ENCODE measurements at places on chromosomes 11 and 22.

- DNase-seq: no peak
These were observed 181.3 kb downstream of the METTL15 start for GRCh38 chr11:28289444-28289843.

GRCh38 chr22:17972385-17973191 is 51.8 kb downstream of the MICAL3 start:
- no peak for DNase-seq

GRCh38 chr11:74784234-74784633 is 35.6 kb downstream of the RNF169 start:
- DNase-seq: no peak

- DNase-seq: no peak
These were observed 110.0 kb downstream of the KIAA1671 start for GRCh38 chr22:25062386-25063085.

GRCh38 chr11:101438126-101438525 is 145.7 kb downstream of the TRPC6 start:
- DNase-seq: no peak

DNA sequence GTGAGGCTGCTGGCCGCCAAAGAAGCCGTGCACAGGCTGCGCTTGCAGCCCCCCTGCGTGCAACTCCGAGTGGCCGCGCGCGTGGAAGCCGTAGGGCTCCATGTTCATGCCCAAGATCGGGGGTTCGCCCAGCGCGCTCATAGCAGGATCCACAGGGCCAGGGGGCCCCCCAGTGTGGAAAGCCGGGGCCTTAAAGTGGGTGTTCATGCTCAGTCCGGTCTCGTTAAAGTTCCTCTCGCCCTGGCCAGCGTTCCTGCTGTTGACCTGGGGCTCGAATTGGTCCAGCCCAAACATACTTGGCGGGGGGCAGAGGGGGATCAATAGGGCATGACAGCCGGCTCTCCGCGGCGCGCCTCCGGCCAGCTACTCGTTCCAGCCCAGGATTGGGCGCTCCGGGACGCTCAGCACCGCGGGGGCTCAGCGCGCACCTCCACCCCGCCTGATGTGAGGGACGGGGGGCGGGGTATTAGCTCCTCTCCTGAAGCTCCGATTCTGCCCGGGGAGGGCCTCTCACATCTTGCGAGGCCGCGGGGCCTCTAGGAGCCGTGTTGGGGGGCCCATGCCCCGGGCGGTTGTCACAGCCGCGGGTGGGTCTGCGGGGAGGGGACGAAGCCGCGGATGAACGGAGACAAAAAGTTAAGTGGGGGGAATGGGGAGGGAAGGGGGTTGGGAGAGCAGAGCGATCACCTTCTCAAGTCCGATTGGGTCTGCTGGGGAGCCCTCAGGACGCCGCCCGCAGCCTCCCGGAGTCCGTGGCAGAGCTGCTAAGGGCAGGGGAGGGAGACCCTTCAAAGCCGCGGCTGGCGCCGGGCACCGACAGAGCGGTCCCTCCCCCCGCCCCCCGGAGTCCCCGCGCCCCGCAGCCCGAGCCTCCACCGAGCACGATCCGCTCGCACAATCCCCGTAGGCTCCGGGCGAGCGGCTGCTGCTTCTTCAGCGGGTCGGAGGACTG is 1.0 kb downstream of the MN1 start:
- DNase-seq: no peak

DNA sequence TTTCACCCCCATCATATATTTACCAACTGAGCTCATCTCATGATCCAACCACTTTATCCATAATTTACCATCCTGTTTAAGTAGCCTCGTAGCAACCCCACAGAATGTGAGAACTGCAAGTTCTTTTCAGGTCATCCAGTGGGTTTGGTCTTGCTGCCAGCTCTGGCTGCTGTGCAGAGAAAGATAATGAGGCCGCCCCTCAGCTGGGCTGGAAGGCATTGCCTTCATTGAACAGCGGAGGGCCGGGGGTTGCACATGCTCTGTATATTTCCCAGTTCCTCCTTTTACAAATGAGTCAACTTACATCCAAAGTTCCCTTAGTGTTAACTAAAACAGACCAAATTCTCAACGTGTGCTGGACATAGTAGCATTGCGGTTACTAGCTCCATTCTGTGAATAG is 96.7 kb downstream of the SYN3 start:
- no peak for DNase-seq

DNA sequence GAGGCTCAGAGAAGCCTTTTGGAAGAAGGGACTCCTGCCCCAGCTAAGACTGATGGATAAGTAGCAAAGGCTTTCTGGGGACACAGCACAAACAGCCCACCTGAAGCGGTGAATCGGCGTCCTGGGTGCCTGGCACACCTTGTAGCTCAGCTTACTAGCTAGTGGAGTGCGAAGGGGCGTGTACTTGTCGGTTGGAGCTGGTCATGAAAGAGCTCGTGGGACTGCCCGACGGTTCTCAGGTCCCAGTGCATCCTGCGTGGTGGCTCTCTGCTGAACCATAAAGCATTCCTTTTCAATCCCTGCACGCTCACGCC is 690 bp upstream of the UVRAG start:
- no peak for DNase-seq

GRCh38 chr11:77187776-77188632 is 60.0 kb downstream of the MYO7A start:
- DNase-seq: peak; percentile 44

DNA sequence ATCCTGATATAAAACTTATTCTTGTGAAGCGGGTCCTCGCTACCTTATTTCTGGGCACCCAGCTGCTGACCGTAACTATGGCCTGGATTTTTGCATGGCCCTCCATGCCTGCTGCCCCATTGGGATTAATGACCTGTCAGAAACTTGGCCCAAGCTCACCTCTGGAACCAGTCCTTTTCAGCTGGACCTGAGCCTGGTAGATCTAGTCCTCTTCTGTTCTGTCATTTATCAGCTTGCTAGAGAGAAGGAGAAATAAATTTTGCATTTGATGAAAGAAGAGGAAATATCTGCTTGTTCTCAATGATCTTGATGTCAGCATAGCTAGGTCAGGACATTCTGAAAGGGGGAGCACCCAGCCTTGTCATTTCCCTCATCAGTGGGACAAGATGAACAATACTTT is 387.8 kb upstream of the LARGE1 start:
- DNase-seq: no peak

DNA sequence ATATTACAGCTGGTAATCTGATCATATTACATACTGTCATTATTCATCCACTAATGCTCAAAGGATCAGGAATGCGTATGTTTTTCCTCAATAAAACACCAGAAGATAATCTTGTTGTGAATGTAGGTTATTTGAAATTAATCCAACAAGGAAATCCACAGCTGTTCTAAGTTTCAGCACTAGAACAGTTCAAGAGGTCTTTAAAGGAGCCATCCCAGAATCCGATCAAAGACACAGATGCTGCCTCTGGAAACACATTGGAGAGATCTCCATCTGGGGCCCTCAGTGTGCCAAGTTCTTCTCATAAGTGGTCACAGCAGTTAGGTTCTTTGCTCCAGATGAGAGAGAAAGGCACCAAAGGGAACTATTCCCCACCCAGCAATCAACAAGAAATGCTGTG is 1955.1 kb upstream of the RAG2 start:
- no peak for DNase-seq

DNA sequence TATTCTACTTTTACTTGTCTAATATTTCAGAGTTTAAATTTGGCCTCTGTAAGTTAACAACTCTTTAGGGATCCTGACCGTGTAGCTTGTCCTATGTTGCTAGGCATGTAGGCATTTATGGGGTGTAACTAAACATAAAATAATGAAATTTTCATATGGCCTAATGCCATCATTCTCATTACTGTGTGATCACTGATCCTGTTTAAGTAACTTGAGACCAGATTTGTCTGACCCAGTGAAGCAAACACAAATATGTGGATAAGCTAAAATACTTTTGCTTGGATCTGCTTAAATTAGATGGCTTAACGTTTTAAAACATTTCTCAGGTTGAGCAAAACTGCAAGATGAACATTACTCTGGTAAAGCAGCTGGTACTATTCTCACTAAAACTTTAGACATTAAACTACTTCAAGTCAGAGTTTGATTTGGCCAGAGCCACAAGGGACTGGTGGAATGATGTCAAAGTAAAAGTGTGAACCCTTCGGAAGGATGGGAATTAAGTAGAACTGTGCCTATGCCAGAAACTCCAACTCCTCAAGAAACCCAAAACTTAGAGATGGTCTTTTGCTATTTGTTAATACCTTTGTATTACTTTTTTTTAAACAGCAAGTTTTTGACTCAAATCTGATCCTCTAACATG is 12.5 kb downstream of the QSER1 start:
- DNase-seq: no peak

GRCh38 chr11:74442636-74443035 is 24.7 kb downstream of the KCNE3 start:
- no peak for DNase-seq

- peak; percentile 3 for DNase-seq
These were observed 87.2 kb upstream of the NAV2 start for GRCh38 chr11:19625438-19625837.

DNA sequence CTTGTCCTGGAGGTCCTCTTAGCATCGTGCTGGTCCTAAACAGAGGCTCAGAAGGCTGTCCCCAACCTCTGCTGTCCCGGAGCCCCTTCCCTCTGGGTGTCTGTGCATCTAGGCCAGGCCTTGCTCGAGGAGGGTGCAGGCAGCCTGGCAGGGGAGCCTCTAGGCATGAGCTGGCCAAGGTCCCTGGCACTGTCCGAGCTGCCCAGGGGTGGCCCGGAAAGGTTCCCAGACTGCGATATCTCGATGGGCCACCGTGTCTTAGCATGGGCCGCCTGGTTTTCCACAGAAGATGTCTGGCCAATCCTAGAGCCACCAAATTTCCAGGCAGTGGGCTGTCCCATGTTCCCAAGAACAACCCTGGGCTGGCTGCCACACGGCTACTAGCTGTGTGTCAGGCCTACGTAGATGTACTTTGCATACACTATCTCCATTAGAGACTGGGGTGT is 24.6 kb upstream of the SMIM38 start:
- no peak for DNase-seq

DNA sequence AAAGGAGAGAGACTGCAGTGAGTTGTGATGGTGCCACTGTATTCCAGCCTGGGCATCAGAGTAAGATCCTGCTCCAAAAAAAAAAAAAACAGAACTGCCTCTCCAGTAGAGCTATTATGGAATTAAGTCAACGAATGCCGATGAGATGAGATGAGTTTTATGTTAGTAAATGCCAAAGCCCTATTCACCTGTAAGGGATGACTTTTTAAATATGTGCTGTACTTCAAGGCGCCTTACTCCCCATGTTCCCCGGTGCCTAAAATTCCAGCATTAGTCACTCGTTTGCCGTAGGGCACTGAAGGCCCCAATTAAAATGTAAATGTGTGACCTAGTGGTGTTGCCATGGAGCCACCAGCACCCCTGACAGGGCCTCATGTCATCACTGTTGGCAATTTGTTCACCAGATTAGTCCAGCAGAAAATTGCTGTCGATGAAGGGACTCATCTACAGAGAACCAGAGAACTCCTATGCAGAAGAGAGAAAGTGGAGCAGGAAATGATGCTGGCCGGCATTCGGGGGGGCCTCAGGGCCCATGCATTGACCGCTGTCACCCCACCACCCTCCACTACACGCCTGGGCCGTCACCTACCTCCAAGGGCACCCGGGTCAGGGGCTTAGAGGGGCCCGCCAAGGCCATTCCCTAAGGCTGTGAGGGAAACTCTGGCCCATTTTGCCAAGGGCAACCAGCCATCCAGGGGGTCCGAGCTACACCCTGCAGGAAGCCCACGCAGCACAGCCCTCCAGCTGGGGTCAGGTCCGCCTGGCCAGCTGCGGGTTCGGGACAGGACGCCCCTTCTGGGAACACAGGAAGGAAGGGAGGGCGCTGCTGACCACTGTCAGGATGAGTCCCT is 17.8 kb downstream of the LIF start:
- no peak for DNase-seq

GRCh38 chr11:503179-503981 is 3.7 kb downstream of the RNH1 start:
- peak; percentile 92 for DNase-seq

DNA sequence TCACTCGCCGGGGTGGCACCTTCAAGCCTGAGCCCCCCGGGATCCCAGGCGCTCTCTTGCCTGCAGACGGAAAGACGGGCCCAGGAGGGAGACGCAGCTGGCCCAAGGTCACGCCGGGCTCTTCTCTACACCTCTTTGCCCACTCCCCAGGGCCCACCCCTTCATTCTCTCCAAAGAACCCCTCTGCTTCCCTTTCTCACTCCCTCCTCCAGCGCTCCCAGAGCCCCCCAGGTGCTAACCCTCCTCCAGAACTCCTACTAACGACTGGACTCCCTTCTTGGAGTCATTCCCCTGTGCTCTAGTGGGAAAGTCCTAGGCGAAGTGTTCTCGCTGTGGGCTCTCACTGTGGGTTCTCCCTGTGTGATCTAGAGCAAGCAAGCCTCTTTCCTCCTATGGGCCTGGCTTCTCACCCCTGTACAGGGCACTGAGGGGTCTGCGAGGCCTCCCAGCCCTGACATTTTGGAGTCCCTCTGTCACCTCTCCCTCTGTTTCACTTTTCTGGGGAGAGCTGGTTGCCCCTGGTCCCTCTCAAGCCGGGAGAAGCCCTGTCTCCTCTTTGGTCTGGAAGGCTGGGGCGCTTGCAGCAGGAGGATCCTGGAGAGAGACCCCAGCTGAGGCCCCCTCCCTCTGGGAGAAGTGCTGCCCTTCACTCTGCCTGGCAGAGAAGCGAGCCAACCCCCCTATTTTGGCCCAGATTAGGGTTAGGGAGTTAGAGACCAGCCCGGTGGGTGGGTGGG is 858 bp downstream of the OAF start:
- DNase-seq: no peak

- no peak for DNase-seq
These were observed 13.6 kb upstream of the MS4A15 start for GRCh38 chr11:60743058-60743457.

- DNase-seq: no peak
These were observed 39.5 kb upstream of the ADA2 start for GRCh38 chr22:17258788-17259148.

DNA sequence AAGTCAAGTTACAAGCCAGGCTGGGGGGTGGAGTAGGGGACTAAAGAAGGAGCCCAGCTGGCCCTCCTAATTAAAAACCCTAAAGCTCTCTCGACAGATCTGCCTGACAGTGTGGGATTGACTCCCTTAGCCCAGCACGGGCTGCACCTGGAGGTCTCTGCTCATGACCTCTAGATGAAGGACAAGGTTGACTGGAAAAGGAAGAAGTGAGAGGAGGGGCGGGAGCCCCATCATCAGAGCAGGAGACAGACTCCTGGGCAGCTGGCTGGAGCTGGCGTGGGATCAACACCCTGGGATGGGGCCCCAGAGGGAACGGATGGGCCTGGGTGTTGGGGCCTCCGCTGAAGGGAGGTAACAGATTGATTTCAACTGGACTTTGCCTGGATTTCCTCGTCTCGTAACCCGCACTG is 46.1 kb downstream of the RPUSD4 start:
- DNase-seq: no peak

DNA sequence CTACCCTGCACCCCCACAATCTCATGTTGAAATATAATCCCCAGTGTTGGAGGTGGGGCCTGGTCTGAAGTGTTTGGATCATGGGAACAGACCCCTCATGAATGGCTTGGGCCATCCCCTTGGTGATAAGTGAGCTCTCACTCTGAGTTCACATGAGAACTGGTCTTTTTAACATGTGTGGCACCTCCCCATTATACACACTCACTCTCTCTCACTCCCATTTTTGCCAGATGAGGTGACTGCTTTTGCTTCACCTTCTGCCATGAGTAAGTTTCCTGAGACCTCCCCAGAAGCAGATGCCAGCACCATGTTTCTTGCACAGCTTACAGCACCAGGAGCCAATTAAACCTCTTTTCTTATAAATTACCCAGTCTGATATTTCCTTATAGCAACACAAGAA is 32.1 kb upstream of the DRD2 start:
- DNase-seq: no peak
